ENCODE measurements at places on chromosomes 5 and 9. TPM values are rescaled to one million over a fixed set of nuclear protein-coding genes. Genes with fewer than 3 reads are reported as not detected.

DNA sequence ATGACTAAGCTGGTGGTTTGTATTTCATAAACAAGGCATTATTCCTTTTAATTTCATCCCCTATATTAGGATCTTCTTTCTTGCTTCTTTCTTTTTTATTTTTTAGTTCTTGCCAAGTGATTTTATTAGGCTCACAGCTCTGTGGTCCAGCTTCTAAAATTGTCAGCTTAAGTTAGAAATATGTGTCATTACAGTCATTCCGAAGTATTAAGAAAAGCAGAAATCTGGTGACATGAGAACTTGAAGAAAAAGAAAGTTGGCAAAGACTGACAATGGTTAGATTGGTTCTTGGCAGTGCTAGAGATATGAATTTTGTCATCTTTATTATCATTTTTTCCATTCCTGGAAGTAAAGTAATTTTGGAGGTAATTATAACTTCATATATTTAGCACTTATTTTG lies 166.5 kb upstream of the PRR16 start:
- no peak overlapping the region for H3K27ac ChIP-seq
- H3K36me3 ChIP-seq = no peaks in the 10 kb centered on the region
- H3K4me1 ChIP-seq = no peaks in the 10 kb centered on the region
- DNase-seq = no peak

GRCh38 chr5:113090336-113091106 lies 113.9 kb downstream of the DCP2 start:
- no peaks in the 10 kb centered on the region for H3K36me3 ChIP-seq
- no peak for DNase-seq
- H3K27ac ChIP-seq = no peak overlapping the region

DNA sequence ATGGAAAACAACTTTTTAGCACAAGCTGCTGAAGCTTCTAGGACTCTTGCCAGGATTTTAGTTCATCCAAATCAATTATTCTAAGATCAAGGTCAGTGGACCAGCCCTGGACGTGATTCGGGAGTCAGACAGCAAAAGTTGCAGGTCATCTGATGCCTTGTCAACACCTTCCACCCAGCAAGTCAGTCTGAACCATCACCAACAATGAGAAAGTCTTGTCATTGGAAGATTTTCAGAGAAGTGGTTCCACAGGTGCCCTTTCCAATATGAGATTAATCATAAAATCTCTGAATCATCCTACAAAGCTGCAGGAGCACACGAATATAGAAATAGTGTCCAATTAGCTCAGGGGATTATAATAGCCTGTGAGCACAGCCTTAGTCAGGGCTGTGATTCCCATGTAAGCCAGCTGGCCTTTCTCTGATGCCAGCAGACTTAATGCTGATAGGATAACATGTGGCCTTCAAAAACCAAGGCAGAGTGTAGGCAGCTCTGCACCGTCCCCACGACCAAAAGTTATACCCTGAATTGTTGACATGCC lies 445.0 kb upstream of the TRPC7 start:
- no peaks in the 10 kb centered on the region for H3K27me3 ChIP-seq
- H3K4me3 ChIP-seq = no peak overlapping the region
- H3K4me1 ChIP-seq = peaks cover 2% of the 10 kb centered on the region

GRCh38 chr9:6944093-6944551 lies 186.3 kb downstream of the KDM4C start:
- H3K27ac ChIP-seq = no peak overlapping the region
- no peak overlapping the region for H3K4me3 ChIP-seq
- no peak for DNase-seq
- H3K4me1 ChIP-seq = peaks cover 25% of the 10 kb centered on the region
- peaks cover 13% of the 10 kb centered on the region for H3K36me3 ChIP-seq
- no peaks in the 10 kb centered on the region for H3K27me3 ChIP-seq

DNA sequence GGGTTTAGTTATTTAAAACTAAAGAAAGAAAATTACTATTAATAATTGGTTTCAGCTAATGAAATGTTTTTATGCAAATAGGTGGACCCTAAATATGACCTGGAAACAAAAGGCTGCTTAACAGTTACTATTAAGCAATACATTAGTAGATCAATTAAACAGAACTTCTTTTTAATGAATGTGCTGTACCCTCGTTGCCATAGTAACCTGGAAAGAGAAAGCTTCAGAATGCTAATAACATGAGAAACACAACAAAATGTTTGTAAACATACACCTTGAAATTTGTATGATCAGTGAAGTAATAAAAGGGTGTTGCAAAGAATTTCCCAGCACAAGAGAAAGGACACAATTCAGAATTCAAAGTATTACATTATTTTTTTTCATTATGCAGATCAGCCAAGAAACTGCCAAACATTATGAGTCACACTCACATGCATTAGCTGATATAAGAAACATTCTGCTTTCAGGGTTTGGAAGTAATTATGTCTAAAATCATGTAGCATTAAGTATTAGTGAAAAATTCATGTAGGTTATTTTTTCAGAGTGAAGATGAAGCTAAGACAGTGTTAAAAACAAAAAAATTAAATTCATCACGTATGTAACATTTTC lies 348.3 kb downstream of the ISL1 start:
- no peak overlapping the region for H3K4me3 ChIP-seq
- no peak overlapping the region for H3K27ac ChIP-seq
- no peaks in the 10 kb centered on the region for H3K4me1 ChIP-seq
- H3K27me3 ChIP-seq = no peaks in the 10 kb centered on the region

GRCh38 chr9:136854842-136855460 lies 2.8 kb downstream of the MAMDC4 start:
- no peaks in the 10 kb centered on the region for H3K27me3 ChIP-seq
- peaks cover 7% of the 10 kb centered on the region for H3K36me3 ChIP-seq
- DNase-seq = no peak

TTC39B gene
- total RNA-seq = 17.3 TPM

C9orf153 gene
- not detected for total RNA-seq

All from activated naive CD8-positive, alpha-beta T cell treated with anti-CD3 and anti-CD28 coated beads for 36 hours (primary cell).